BJ (cell line): ENCODE measurements at places on chromosomes 2 and 18. TPM values are rescaled to one million over a fixed set of nuclear protein-coding genes. Genes with fewer than 3 reads are reported as not detected.

- no peak for DNase-seq
These were observed 112.3 kb upstream of the IL1R2 start for GRCh38 chr2:101879466-101879865.

The ZC3H6 gene
- 1.2 and 1.4 TPM in 2 replicates for polyA plus RNA-seq

DNA sequence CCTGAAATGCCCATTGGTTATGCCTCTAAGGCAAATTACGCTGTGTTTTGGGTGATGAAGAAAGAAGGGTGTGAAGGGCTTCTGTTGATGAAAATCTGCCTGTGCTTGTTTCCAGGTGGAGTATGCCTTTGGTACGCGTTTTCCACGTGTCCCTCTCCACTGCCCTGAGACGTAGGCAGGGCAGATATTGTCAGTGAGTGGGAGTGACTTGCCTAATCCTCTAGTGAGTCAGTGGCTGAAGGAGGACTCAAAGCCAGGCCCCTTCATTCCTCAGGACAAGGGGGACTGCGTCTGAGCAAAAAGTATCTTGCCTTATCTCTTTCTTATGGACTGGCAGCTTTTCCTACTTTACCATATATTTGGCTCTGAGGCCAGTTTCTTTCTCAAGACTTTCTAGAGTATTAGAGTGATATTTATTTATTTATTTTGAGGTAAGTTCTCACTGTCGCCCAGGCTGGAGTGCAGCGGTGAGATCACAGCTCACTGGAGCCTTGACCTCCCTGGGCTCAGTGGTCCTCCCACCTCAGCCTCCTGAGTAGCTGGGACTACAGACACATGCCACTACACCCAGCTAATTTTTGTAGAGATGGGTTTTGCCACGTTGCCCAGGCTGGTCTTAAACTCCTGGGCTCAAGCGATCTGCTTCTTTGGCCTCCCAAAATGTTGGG lies 10.2 kb downstream of the RALB start:
- DNase-seq, result no peak

DNA sequence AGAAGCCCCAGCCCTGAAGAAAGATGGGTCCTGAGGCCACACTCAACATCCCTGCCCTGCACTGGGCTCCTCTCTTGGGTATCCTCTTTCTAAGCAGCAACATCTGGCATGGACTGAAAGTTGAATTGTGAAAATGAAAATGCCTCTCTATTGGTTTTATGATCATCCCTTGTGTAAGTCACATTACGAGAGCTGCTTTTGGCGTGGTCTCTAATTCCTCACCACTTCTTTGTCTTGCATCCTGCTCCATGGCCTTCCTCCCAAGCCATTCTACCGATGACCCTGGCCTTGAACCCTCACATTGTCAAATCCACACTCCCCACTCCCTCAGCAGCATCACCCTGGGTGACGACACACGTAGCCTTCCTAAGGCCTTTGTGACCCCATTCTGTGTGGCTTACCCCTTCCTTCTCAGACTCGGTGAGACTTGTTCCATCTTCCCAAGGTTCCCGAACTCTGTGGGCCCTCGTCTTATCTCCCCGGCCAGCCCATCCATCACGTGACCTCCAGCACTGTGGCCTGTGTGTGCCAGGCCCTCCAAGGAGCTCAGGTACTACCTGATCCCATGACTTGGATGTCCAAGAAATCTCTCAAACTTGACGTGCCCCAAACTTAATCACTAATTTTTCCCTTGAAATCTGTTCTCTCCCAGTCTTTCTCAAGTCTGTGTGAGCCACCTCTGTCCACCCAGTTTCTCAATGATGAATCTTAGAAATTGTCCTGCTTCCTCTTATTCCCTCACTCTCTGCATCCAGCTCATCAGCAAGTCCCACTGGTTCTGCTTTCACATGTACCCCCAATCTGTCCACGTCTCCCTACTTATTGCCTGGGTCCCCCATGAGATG lies 194.7 kb upstream of the HS6ST1 start:
- DNase-seq, result no peak

DNA sequence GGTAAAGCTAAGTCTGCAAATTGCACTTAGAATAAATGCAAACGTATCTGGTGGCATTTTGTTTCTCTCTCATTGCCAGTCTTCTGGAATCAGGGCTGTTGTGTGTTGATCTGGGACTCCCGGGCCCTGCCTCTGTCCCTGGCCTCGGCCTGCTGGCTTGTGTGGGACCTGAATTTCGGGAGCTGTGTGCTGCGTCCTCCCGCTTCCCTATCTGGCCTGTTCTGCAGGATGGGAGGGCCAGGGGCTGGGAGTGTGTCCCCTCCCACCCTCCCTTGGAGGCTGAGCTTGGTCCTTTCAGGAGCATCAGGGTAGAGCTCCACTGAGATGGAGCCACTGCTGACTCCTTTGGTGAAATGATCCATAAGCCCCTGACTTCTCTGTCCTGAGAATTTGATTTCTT lies 118.5 kb downstream of the ACKR3 start:
- DNase-seq, result no peak

- no peak for DNase-seq
These were observed 305.3 kb downstream of the TMX3 start for GRCh38 chr18:68409576-68409975.

The CFAP221 gene
- 0.12 TPM in 1 of 2 replicates, not detected in the other for polyA plus RNA-seq

The AAK1 gene
- 23.3 and 26.1 TPM in 2 replicates for polyA plus RNA-seq

The UGT1A4 gene
- polyA plus RNA-seq, result not detected in 2 replicates

The GTF2A1L gene
- polyA plus RNA-seq, result not detected in 2 replicates

- DNase-seq, result peak; percentile 91
These were observed 68.5 kb downstream of the FIGN start for GRCh38 chr2:163667064-163667887.

GRCh38 chr2:132811148-132811915 lies 141.3 kb upstream of the LYPD1 start:
- DNase-seq, result no peak
